ENCODE measurements at places on chromosomes 16 and 17.

DNA sequence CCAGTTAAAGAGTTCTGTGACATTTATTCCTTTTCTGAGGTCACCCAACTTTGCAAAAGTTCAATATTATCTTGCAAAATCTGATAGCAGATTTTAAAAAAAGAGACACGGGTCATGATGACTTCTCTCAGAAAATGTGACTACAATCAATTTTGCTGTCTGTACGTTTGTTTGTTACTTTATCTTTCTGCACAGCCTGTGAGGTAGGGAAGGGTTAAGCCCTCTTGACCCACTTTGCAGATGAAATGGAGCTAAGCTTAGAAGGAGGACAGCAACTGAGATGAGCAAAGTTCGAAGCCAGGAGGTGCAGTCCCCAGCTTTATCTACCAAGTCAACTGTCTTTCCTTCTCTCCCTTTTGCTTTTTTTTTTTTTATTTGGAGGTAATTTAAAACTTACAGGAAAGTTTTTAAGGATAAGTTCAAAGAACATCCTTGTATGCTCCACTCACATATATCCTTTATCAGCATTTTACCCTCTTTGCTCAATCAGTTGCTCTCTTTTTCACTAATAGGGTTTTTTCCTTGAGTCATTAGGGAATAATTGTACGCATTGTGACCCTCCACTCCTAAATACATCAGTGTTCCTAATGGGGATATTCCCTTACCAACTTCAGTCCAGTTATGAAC lies 86.8 kb downstream of the MSI2 start:
- DNase-seq: no peak

DNA sequence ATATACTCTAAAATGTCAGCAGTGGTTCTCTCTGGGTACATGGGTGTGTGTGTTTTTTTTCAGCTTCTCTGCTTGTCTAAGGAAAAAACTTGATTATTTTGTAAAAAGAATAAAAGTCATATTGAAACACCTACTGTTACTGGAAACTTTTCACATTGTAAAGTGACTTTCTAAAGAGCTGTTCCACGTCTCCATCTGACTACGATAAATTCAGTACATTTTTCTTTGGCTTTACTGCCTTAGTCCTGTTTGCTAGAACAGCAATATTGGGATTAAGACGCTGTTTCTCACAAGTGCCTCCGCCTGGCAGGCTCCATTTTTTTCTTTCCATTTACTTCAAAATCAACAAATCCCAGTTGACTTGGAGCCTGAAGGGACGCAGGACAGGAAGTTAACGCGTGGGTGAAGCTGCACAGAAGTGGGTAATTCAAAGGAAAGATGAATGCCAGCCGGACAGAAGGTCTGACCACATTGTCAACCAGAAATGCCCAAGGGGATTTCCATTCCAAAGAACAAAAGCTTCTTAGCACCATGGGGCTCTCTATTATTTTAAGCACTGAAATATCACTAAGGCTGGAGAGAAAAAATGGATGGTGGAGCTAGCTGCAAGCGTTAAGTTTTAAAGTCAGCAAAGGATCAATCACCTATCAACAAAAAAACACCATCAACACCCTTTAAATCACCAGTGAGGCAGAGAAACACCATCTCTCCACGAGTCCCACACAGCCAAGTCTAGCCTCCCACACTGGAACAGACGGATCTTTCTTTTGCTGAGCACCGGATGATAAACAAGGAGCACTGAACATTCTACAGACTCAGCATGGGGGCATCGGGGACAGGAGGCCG lies 8.4 kb downstream of the GLOD4 start:
- no peak for DNase-seq

DNA sequence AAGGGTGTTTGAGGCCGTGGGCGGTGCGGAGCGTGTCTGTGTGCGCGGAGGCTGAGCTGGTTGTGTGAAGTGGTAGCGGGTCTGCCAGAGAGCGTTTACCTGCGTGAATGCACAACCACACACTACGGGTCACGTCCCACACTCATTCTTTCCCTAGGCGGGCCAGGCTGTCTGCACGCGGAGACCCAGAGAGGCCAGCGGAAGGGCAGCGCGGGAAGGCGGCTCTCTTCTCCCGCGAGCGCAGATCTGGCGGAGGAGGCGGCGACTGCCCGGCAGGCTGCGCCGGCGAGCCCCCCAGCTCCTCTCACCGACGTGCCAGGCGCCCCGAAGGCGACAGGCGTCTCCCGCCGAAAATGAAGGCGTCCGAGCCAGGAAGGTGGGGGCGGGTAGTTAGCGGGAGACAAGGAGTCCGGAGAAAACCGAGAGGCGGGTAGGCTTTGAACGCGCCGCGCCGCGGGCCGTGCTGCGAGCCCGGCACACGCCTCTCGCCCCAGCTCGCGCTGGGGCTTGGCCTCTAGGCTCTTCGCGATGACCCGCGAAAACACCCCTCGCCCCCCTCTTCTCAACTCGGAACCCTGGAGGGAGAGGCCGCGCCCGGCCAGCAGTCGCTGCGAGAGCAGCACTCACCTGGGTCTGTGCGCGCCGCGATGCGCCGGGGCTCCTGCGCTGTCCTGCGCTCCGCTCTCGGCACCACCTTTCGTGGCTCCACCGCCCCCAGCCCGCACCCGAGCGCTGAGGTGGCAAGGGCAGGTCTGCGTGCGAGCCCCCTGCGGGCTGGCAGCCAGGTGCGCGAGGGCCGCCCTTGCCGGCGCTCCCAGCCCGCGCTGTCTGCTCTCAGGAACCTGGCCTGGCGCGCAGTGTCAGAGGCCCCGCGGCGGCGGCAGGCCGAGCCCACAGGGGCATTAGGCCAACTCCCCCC lies 2.0 kb upstream of the FOXF1 start:
- no peak for DNase-seq

GRCh38 chr17:80851277-80851925 lies 140.2 kb upstream of the CHMP6 start:
- DNase-seq: no peak

GRCh38 chr17:57705921-57706695 lies 39.0 kb downstream of the CCDC182 start:
- no peak for DNase-seq

DNA sequence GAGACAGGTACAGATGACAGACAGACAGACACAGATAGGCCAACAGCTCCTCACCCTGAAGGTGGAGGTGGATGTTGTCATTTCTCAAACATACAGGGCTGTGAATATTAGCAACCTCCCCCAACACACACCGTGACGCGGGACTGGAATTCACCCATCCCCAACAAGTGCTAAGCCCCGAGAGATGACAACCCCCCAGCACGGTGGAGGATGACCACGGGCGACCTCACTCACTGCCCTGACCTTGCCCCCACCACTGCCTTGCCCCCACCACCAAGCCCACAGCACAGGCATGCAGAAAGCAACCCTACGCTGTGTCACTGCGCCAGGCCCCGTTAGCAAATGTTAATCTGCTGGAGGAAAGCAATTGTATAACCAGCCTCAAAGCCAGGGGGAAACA lies 4.9 kb upstream of the KRT17 start:
- no peak for DNase-seq

GRCh38 chr17:1852327-1852726 lies 22.5 kb downstream of the RPA1 start:
- DNase-seq: no peak

DNA sequence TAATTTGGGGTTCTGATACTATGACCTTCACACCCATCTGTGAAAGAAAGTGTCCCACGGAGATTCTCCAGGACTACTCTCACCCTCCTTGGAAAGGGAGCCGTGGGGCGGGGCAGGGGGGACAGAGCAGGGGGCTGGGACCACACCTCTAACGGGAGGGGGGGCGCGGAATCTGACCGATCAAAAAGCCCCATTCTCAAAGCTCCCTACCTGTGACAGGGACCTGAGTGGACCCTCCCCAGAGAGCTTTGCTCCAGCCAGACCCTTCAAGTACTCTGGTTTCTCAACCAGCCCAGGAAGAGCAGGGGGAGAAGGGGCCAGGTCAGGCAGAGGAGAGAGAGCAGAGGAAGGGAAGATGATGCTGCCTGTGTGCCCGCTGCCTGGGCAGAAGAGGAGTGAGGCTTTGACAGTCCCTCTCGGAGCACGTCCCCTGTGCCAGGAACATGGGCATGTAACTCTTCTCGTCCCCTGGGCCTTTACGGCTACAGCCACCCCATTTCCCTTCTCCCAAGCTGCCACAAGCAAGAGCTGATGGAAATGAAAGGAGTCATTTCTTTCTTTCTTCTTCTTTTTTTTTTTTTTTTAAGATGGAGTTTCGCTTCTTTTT lies 682 bp downstream of the XAF1 start:
- no peak for DNase-seq

GRCh38 chr16:57092786-57093411 lies 516 bp downstream of the CPNE2 start:
- no peak for DNase-seq

DNA sequence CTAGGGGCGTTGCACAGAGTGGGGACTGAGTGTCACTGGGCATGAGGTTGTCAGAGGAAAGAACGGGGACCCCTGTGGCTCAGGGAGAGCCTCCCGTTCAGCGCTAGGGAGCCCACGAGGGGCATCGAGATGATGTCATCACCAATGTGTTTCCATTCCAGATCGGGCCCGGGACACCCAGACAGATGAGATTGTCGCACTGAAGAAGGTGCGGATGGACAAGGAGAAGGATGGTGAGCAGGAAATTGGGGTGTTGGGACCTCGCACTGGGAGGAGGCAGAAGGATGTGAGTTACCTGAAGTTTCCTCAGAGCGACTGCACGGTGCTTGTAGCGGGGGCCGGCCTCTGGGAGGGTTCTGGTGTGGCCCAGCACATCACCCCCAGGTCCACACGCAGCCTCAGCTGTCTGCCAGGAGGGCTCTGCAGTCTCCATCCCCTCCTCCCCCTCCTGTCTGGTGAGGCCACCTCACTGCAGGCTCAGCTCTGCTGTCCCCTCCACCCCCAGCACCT lies 4.0 kb downstream of the CDK10 start:
- DNase-seq: no peak

- no peak for DNase-seq
These were observed 3.3 kb upstream of the NUDT16L1 start for GRCh38 chr16:4689864-4690704.

GRCh38 chr17:18246880-18247612 lies 11.5 kb downstream of the FLII start:
- no peak for DNase-seq

GRCh38 chr16:84869473-84869845 lies 49.7 kb downstream of the CRISPLD2 start:
- DNase-seq: no peak

DNA sequence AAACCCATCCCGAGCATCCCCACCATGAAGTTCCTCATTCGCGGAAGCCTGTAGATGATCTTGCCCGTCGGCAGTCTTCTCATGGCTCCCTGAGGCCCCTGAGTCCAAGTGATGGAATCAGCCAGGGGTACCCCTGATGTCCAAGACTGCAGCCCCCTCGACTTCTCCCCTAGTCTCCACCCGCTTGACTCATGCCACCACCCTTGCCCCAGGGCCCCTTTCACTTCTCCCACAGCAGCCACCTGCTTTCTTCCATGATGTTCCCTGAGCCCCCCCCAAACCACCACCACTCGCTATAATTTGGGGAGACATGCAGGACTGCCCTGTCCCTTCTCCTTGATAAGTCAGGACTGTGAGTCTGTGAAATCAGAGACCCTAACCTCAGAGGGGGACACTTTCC lies 11.4 kb downstream of the BEAN1 start:
- no peak for DNase-seq

GRCh38 chr16:4936181-4936990 lies 562 bp downstream of the PPL start:
- DNase-seq: no peak

DNA sequence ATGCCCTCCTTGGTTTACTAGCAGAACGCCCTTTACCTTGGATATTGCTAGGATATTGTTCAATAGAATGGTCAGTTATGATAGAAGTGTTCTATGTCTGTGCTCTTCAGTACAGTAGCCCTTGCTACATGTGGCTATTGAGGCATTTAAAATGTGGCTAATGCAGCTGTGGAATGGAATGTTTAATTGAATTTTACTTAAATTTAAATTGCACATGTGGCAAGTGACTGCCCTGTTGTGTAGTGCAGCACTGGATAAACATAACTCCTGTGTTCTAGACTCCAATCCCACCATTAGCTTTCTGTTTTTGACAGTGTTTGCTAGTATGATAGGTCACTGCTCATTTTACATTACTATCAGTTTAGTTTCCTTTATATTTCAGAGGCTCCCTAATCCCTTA lies 29.9 kb downstream of the RAD51C start:
- DNase-seq: no peak

GRCh38 chr17:14297161-14297851 lies 3.6 kb upstream of the HS3ST3B1 start:
- DNase-seq: no peak

DNA sequence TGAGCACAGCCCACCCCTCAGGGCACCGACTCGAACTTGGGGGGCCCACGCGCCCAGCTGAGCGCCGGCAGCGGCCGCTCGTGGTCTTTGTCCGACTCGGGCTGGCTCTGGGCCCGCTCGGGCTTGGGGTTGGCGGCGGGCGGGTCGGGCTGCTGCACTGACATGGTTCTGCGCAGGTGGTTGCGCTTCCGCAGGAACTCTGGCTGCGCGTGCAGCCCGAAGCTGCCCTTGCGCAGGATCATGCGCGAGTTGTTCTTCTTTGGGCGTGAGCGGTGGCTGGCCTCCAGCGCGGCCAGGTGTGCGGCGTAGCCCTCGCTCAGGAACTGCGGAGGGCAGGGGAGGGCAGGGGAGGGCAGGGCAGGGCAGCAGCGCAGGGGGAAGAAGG lies 11.1 kb downstream of the PIMREG start:
- no peak for DNase-seq

- no peak for DNase-seq
These were observed 183.2 kb upstream of the HSBP1 start for GRCh38 chr16:83624429-83625120.

DNA sequence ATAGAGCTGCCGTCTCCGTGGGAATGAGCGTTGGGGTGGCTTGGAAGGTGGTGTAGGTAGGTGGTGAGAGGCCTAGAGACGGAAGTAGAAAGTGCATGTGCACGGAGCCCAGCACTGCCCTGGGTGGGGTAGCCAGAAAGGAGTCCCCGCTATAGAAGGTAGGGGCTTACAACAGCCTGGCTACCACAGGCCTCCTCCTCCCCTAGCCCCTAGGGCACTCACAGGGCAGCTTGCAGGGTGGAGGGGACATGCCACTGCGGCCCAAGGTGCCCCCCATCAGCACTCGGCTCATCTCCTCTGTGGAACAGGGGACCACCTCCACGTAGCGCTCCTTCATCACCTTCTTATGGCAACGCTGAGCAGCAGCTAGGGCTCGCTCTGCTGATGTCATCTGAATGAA lies 5.0 kb downstream of the ESRP2 start:
- no peak for DNase-seq

Data from cerebellar nuclear complex (tissue), 1 donor.